NCI-H2171 (cell line): ENCODE measurements at places on chromosomes 4 and X.

GRCh38 chr4:124708517-124709300 lies 3.8 kb downstream of the ANKRD50 start:
- no peak for DNase-seq

GRCh38 chr4:174789657-174790056 lies 39.4 kb downstream of the GLRA3 start:
- DNase-seq = no peak

- DNase-seq = no peak
These were observed 34.8 kb downstream of the OSTC start for GRCh38 chr4:108685036-108685686.

- DNase-seq = no peak
These were observed 125.7 kb downstream of the ZC4H2 start for GRCh38 chrX:64850371-64851082.

GRCh38 chr4:190121759-190122158 lies 51.8 kb upstream of the DUX4 start:
- DNase-seq = no peak

- peak; percentile 37 for DNase-seq
These were observed 584 bp downstream of the SUV39H1 start for GRCh38 chrX:48696909-48697727.

DNA sequence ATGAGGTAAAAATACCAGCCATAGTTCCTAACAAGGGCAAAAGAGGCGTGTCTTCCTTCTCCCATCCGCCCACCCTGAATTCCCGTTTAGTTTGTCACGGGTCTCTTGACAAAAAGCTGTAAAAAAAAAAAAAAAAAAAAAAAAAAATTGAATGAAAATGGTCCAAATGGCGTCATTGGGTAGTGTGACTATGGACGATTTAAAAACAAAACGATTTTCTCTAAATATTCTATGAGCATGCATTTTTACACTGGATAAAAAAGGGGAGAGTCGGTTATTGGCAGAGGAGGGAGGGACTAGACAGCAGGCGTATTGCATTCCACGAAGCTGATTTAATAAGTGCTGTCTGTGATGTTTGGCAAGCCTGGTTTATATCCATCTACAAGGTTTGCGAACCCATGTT lies at the start of gene FAM133A:
FAM133A (plus strand) TSS at position 338 of the 403 bp plus-strand sequence. CDS start 35,214 bp downstream, outside the sequence.
- peak; percentile 86 for DNase-seq

DNA sequence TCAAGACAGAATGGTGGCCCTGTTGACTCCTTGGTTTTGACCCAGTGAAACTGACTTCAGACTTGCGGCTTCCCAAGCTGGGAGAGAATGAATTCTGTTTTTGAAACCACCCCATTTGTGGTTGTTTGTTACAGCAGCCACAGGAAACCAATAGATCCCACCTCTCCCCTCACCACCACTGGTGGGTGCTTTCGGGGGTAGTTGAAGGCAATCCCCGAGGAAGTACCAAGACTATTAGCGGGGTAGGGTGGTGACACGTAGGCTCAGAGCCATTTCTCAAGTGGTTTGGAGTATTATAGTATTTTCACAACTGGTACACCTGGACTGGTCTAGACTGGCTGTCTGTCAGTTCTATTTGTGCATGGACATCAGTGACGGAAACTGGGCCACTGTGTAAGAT lies 189.1 kb upstream of the RBPJ start:
- DNase-seq = no peak

- DNase-seq = peak; percentile 84
These were observed 29.2 kb upstream of the CCNI start for GRCh38 chr4:77104791-77105540.

DNA sequence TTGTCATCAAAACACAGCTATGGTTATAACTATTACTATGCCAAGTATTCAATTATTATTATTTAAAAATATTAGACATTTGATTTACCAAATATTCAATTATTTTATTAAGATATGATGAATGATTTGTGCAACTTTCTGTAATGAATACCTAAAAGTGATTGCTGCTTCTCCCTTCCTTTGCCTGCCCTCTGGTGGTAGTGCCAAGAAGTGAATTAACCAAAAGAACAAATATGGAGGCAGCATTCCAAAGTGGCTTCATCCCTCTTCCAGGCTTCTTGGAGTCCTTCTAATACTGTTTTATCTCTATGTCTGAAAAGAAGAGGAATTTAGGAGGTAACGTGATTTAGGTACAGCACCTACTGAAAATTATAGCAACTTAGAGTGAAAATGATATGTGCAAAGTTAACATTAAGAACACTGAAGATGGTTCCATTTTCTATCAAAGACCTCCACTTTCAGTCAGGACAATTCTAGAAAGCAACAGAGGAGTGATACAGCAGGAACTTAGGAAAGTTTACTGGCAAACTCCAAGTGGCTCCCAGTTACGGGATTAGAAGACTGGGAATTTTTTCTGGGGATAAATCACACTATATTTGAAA lies 43.0 kb downstream of the ENPEP start:
- peak; percentile 1 for DNase-seq

DNA sequence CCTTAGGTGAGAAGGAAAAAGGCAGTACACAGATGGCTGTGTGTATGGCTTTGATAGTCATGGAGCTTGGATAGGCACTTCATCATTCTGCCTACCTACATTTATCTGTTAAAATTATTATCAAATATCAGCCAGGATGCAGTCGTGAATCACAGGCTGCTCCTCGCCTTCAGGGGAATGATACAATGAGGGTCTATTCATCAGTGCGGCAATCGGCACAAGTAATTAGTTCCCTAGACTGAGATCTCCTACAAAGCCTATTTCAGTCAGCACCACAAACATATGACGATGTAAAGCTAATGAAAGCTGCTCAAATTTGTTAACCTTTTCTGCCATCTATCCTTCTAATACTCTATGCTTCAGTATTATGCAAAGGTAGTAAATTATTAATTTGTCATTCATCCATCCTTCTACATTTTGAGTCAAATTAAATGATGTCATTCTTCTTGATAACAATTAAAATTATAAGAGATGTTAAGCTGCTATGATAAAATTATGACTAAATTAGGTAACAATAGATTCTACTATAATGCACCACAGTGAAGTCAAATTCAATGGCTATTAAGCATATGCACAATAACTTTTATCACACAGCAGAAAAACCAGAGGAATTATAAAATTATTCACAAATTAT lies 19.0 kb downstream of the MAB21L2 start:
- DNase-seq = no peak
